ENCODE measurements at places on chromosomes 7 and 10.
A peak's percentile ranks its signal among the peaks of the same experiment; 100 is the strongest.

DNA sequence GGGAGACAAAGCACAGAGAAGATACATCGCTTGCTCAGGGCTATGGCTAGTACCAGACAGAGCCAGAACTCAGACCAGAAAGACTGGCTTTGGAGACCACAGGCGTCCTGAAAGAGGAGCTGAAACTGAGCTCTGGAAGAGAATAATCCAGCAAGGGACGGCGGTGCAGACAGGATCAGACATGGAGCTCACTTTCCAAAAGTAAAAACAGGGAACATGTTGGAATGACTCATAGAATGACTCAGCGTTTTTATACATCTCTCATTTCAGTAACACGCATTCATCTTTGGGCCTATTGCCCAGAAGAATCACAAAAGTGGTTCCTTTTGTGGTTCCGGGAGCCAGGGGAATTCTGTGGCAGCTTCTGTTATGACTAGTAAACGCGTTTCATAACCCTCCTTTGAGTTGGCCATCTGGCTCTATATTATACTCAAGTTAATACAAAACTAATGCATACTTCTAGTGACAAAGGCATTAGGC is 37.2 kb downstream of the PLEKHS1 start:
- peak; percentile 98 for DNase-seq

- no peak for DNase-seq
These were observed 91.1 kb downstream of the MAD1L1 start for GRCh38 chr7:2141651-2142050.

DNA sequence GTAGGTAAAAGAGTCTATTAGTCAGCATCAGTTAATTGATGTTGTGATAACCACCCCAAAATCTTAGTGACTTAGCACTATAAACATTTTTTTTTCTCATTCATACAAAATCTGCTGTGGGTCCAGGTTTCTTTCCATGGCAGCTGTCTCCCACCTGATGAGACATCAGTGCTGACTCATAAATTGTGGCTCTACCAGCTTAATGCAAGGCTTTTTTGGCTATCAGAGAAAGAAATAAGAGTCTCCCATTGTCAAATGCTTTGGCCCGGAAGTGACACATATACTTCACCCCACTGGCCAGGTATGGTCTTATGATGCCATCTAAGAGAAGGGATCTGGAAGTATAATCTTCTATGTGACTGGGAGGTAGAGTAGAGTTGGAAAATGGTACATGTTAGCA is 14.5 kb downstream of the DNAJB9 start:
- no peak for DNase-seq

- DNase-seq = no peak
These were observed at the start of gene PRSS1 for GRCh38 chr7:142749218-142749993. TSS of gene PRSS1 (plus strand) at chr7:142749472. CDS start at chr7:142749485, 13 bp downstream.

DNA sequence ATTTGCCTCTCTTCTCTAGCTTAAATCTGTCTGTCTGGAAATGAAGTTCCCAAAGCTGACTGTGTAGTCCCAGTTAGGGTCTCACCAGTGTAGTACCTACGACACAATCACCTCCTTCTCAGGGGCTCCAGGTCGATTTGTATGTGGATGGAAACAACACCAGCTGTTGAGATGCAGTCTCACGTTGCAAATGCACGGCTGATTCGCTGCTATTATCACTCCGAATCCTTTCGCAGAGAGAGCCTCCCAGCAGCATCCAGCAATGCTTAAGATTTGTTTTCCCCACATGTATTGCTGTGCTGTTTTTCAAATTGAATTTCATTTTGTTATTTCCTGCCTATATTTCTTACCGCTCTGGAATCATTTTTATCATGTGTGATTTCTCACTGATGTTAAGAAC is 16.3 kb downstream of the VSTM4 start:
- no peak for DNase-seq

DNA sequence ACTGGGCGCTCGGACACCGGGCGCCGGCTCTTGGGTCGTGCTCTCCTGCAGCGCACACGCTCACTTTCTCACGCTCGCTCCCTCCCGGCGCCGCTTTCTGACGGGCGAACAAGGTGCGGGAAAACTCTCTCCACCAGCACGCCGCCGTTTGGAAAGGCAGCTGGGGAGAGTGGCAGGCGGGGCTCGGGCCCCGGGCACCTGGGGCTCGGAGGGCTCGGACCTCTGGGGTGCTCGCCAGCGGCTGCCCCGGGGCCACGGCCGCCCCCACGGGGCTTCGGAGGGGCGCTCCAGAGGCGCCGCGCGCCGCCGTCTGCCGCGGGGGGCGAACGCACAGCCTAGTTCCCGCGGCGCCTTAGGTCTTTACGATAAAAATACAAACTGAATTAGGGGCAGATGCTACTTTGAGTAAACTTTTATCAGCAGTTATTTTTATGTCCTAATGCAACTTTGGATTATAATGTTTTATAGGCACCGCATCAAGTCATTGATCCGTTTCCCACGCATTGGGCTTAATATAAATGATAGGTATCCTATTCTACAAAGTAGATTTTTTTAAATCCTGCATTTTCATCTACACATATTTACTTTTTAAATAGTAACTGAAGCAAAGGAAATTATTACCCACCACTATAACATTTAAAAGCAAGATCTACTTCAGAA is 535 bp upstream of the EPC1 start:
- DNase-seq = no peak

- peak; percentile 37 for DNase-seq
These were observed at the start of gene HTR7 for GRCh38 chr10:90857635-90858460. TSS of gene HTR7 (minus strand) at chr10:90858039. CDS start at chr10:90857671, 368 bp downstream.

DNA sequence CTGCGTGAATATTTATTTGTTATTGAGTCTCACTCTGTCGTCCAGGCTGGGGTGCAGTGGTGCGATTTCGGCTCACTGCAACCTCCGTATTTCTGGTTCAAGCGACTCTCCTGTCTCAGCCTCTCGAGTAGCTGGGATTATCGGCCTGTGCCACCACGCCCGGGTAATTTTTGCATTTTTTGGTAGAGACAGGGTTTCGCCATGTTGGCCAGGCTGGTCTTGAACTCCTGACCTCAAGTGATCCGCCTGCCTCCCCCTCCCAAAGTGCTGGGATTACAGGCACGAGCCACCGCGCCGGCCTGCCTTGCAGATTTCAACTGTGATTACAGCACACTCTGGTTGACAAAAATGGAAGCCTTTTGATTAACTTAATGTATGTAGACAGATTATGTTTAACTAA is 730.0 kb upstream of the VSTM2A start:
- no peak for DNase-seq

GRCh38 chr7:135770139-135770710 is 21.6 kb upstream of the FAM180A start:
- peak; percentile 47 for DNase-seq

DNA sequence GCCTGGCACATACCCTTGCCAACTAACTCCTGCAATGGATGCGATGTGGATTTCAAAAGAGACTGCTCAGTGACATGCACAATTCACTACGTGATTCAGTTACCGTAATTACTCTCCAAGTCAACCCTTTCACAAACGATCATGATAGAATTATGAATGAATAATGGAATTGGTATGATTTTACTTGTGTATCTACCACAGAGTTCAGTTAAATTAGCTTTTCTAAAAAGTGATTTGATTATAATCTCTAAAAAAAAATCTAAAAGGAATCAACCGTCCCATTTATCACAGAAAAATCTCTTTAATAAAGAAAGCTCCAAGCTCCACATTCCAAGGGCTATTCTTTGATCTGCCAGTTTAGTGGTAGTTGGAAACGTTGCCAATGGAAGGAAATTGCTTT is 30.4 kb upstream of the RSU1 start:
- peak; percentile 25 for DNase-seq

DNA sequence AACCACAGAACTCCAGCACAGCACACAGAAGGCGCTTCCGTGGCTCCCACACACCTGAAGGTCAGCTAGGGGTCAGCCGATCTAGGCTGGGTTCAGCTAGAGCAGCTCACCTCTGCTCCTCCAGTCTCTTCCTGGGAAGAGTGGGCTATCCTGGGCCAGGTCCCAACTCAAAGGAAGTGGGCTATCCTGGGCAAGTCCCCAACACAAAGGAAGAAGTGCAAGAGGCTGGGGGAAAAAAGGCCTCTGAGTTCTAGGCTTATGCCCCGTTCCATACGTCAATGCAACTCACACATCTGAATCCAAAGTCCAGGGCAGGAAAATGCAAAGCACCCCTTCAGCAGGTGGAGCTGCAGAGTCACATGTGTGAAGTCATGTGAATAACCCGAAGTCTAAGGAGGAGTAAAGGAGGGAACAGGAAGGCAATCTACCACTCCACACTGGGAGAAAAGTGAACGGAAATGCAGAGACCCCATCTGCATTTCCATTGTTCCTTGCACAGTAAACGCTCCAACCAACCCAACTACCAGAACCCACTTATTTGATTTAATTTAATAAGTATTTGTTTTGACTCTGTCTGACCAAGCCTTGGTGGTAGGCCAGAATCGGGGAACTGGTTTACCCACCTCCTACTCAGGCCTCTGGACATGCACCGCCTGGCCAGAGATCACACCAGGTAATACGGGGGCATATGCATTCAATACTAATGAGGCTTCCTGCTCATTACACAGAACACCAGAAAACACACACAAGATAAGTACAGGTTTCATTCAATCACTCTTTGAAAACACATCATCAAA is 95.5 kb upstream of the RNF32 start:
- DNase-seq = no peak

- DNase-seq = no peak
These were observed 31.5 kb upstream of the CFAP46 start for GRCh38 chr10:132973903-132974241.

- peak; percentile 18 for DNase-seq
These were observed 68.7 kb downstream of the VWA2 start for GRCh38 chr10:114307731-114308130.

DNA sequence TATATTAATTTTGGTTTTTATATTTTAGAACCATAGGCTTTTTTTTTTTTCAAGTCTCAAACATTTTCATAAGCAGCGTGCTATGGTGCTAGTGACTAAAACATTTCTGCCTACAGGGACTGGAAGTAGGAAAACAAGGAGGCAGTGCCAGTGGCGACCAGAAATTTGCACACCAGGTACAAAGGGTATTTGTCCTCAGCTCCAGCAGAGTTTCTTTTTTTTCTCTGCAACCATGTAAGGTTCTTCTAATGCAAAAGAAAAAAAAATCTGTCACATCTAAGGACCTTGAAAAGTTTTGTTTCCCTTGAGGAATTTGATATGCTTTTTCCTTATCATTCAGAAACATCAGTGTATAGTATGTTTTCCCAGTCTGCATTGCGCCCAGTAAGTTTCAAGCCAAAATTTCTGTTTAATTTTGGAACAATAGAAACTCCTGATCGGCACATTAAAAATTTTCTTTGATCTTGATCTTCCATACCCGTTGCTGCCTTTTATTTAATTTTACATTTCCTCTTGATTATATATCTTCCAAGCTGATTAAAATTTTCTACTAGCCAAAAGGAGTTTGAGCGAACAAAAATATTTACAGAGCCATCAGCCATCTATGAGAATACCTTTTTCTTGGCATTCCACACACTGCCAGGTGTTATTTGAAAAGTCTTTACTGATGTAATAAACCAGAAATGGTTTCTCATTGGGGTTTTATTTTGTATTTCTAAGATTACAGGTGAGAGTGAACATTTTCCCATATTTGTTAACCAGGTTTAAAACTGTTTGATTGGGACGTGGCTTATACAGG is 956 bp upstream of the KLHDC10 start:
- no peak for DNase-seq
